ENCODE measurements at places on chromosomes 5 and 9.

DNA sequence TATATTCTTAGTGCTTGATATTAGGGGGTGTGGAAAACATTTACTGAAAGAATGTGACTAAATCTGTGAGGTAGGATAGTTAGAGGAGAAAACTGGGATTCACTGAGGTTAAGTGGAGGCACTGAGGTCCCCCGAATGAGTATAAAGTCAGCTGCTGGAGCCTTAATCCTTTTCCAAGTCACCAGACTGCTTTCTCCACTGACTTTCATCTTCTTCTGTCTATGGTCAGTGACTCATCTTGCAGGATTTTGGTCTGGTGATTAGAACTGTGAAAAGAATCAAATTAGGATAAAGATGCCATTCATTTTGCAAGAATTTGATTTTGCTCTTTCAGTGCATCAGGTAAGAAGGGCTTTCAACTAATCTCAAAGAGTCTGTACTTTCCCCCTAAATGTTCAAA, 89.3 kb upstream of the ALDH1A1 start:
- DNase-seq: no peak

DNA sequence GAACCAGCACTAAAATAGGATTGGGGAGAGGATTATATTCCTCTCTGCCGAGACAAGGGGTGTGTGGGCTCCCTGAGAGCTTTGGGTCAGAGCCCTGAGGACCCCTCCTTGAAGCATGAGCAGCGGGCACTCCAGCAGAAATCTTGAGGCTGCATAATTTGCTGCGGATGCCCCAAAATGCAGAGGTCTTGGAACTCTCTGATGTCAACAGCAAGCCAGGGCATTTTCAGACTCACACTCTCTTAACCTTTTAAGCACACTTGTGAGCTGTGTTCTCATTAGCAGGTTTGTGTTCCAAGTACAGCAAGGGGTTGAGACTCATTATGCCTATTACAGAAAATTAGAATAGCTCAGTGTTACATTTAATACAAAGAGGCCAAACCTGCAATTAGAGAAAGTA, 513.0 kb upstream of the ADAMTS16 start:
- no peak for DNase-seq

- no peak for DNase-seq
Observed at GRCh38 chr5:143119291-143119769, 284.2 kb downstream of the NR3C1 start.

GRCh38 chr5:92402045-92402444, 1018.9 kb upstream of the ARRDC3 start:
- no peak for DNase-seq

GRCh38 chr5:1562599-1562998, 38.8 kb upstream of the LPCAT1 start:
- no peak for DNase-seq

- no peak for DNase-seq
Observed at GRCh38 chr5:173963867-173964441, 25.0 kb upstream of the C5orf47 start.

DNA sequence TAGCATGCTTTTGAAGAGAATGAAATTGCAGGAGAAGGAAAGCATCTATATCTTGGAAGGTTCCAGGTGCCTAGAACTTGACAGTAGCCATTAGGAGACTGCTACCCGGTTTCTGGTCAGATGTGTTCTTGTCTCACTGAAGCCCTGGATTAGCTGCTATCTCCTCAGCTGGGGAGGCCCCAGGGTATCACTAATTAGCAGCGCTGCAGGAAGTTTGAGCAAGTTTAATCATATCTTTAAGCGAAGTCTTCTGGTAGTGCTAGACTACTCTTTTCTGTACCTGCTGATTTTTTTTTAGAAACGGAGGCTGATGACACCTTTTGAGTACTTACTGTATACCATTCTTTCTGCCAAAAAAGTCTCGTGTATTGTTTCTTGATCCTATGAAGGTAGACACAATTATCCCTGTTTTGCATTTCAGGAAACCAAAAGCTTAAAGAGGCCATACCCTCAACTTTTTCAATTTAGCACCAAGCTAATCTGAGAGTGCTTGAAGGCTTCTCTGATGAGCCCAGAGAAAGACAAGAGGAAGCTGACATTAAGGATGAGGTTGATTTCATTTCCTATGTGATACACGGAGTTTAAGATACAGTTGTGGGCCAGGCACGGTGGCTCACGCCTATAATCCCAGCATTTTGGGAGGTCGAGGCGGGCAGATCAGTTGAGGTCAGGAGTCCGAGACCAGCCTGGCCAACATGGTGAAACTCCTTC, 201.3 kb downstream of the ARHGAP26 start:
- DNase-seq: no peak

DNA sequence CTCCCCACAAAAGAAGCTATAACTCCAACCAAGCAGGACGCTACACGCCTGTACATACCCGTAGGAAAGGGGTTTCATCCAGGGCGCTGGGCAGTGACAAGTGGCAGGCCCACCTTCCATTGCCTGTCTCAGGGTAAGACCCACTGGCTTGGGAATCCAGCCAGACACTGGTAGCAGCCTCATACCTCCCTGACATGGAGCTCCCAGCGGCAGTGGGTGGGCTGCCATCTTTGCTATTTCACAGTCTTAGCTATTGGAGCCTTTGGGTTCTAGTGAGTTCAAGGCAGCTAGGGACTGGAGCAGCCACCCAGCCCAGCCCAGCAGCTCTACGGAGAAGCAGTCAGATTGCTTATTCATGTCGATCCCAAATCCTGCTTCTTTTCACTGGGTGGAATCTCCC, 3.4 kb upstream of the IFNA10 start:
- no peak for DNase-seq

- DNase-seq: no peak
Observed at GRCh38 chr5:135753990-135754389, 80.5 kb upstream of the SLC25A48 start.

All from omental fat pad (tissue), 4 donors.